Fibroblast of skin of scalp (primary cell): ENCODE measurements at places on chromosomes 6 and 20.

- no peak for DNase-seq
Measured at GRCh38 chr20:13229538-13229937, 8.5 kb downstream of the ISM1 start.

DNA sequence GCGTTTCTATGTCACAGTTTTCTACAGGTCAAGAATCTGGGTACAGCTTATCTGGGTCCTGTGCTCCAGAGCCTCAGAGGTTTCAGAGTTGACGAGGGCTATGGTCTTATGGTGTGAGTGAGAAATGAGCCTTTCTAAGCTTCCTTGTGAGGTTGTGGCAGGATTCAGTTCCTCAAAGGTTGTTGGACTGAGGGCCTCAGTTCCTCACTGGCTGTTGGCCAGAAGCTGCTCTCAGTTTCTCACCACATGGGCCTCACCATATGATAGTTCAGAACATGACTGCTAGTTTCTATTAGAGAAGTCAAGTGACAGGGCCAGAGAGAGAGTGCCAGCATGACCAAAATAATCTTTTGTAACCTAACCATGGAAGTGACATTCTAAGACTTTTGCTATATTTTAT lies 96.1 kb downstream of the NUS1 start:
- no peak for DNase-seq

DNA sequence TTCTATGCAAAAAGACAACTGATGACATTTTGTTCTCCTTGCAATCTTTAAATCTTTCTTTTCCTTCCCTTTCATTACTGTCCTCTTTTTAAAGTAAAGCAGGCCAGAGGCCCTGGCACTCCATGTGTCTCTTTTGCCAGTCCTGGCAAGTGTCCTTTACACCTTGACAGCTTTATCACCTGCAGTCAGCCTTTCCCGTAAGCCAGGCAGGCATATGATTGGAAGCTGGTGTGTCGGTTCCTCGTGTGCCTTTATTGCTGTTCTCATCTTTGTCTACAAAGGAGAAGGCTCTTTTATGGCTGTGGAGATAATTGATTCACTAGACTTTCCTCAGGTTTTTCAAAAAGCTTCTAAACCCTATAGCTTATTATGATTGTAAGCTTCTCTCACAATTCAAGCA lies 162.3 kb upstream of the FBXL4 start:
- no peak for DNase-seq

- no peak for DNase-seq
Measured at GRCh38 chr20:6768228-6769140, 998 bp downstream of the BMP2 start.

DNA sequence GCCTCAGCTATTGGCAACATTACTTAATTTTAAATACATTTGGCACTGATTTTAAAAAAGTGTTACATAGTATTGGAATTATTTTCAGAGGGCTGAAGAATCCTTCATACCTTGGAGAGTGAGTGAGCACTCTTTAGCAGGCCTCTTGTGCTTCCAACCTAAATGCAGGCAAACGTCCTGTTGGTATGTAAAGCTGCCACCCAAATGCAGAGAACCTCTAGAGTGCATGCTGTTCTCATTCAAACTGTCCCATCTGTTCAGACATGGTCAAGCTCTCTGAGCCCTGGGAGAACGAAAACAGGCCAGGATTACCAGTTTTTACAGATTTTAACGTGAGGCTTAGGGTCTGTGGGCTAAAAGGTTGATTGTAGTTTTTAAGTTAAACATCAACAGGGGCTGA lies 378.0 kb upstream of the FLRT3 start:
- DNase-seq, result no peak

- DNase-seq, result no peak
Measured at GRCh38 chr20:60507087-60507694, 549.0 kb downstream of the CDH26 start.

GRCh38 chr20:49557449-49557848 lies 10.5 kb downstream of the PTGIS start:
- DNase-seq, result peak; percentile 33

DNA sequence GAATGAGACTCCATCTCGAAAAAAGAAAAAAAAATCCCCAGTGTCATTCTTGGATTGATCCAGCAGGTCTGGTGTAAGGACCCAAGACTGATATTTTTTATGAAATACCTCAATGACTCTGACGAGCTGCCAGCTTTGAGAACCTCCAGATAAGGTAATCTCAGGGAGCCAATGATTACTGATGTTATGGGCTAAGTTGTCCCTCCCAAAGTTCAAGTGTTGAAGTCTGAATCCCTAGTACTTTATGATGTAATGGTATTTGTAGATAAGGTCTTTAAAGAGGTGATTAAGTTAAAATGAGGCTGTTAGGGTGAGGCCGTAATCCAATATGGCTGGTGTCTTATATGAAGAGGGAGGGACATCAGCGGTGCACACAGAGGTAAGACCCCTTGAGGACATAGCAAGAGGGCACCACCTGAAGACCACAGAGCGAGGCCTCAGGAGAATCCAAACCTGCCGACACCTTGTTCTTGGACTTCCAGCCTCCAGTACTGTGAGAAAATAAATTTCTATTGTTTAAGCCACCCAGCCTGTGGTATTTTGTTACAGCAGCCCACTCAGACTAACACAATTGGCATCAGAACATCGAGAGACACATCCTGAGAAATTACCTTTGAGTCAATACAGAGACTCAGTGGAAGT lies 19.7 kb upstream of the DDO start:
- no peak for DNase-seq

DNA sequence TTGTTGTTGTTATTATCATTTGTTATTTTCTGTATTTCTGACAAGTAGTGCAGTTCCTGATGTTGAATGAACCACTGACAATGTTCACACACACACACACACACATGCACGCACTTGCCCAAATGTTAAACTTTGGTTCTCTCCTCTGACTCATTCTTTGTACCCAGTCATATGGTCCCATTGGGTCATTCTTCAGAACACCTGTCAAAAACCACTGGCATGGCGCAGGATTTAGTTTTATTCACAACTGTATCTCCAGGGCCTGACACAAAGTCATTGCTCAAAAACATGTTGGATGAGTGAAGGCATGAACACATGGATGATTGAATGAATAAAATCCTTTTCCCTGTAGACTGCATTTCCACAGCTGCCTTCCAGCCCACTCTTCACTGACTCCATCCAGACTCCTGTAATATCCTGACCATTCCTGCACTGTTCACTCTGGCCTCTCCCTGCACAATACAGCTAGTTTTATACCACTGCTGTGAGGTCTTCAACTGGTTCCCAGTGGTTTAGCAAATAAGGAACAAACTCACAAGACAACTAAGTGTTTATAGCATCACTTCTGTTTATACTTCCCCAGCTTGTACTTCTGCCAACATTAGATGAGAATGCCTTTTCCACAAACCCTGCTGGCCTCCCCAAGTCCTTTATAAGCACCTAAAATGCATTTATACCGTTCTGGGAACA lies 6.9 kb upstream of the CST11 start:
- DNase-seq, result no peak

- DNase-seq, result peak; percentile 39
Measured at GRCh38 chr6:122817766-122818165, 28.7 kb downstream of the SMPDL3A start.

- DNase-seq, result no peak
Measured at GRCh38 chr20:49279677-49280462, 2.0 kb upstream of the ZNFX1 start.

GRCh38 chr6:7051780-7052442 lies 55.9 kb upstream of the RREB1 start:
- peak; percentile 36 for DNase-seq

DNA sequence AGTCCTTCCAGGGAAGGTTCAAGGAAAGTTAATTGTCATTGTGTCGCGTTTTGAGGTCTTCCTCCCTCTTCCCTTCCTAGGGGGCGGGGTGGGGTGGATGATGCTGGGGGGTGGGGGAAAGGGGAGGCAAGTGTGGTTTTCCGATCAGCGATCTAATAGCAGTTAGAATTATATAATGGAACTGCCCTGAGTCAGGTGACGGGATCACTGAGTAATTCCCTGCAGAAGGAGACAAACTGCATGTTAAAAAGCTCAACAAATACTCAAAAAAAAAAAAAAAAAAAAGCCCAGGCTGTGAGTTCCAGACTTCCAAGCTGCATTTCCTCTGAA lies 240.4 kb downstream of the PHACTR1 start:
- no peak for DNase-seq
